ENCODE measurements at places on chromosomes 1 and 21. TPM values are rescaled to one million over a fixed set of nuclear protein-coding genes. Genes with fewer than 3 reads are reported as not detected.

- DNase-seq: no peak
These were observed 30.2 kb downstream of the S100A6 start for GRCh38 chr1:153505576-153505975.

The OPTC gene
- not detected for total RNA-seq

The CD1D gene
- total RNA-seq: 1.8 TPM

The CCDC190 gene
- not detected for total RNA-seq

The UBE2U gene
- not detected for total RNA-seq

The ADGRB2 gene
- total RNA-seq: 2.9 TPM

DNA sequence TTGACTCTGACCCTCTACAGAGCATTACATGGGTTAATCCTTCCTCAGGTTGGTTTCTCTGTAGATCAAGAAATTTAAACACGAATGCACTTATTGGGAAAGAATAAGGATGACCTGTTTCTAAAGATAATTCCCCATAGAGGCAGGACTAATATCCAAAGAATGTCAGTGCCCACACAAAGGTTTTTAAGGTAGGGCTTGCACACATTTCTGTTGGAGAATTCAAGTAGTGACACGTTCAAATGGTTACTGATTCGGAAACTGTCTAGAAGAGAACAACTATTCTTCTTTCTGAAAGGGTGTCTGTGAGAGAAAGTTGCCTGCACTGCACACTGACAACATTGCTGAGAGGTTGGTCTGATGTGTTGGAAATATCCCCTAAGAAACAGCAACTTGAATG, 167.3 kb downstream of the ZNF326 start:
- DNase-seq: no peak

The PDPN gene
- 18.1 TPM for total RNA-seq

The CFHR1 gene
- total RNA-seq: not detected

- DNase-seq: peak; percentile 69
These were observed 7.2 kb downstream of the TUFT1 start for GRCh38 chr1:151547119-151547899.

GRCh38 chr21:31293986-31294385, 50.1 kb downstream of the TIAM1 start:
- DNase-seq: no peak

- DNase-seq: peak; percentile 76
These were observed 52.3 kb upstream of the ADAM30 start for GRCh38 chr1:119948342-119949214.
